ENCODE measurements at places on chromosomes 12 and 14.

DNA sequence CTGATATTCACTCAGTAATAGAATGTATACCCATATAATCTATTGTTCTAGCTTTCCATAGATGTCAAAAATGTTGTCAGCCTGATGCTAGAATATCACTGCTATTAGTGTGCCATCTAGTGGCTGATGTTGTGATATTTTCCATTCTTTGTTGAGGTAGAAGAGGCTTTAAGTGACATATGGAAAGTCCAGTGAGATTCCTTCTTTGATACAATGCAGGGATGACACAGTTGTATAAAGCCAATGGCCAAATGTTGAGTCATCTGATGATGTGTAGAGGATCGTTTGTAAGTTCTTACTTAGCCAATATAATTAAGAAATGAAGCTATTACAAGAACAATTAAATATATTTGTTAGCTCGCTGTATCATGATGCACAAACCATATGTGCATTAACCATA, 58.1 kb upstream of the PCED1B start:
- DNase-seq, result no peak

DNA sequence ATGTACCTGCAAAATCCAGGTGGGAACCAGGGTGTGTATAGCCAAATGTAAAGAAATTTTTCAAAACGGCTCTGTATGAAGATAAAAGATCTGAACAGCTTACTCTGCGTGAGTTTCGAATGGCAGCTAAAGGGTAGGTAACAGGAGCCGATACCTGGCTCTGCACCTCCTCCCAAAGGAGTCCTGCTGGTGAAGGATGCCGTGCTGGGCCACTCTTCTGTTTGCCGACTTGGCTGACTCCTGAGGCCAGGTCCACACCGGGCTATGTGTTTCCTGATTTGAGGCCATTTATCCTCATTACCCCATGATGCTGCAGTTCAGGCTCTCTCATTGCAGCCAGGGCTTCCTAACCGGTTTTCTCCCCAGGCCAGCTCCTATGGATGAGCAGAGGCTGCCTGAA, 244.6 kb downstream of the SLC41A2 start:
- DNase-seq, result no peak

DNA sequence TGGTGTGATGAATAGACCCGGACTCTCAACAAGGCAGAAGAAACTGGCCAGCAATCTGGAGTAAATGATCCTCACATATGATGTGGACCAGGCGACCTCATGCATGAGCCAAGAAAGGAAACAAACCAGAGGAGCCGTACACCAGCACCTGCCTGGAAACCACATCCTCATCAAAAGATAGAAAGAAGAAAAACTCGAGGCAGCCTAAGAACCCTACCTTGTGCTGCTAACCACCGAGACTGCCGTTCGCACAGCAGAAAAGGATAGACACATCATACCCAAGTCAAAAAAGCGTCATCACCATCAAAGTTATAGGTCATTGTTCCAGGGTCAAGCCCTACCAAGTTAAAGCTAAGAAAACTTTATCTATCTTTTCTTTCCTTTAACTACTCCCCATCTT, 66.7 kb downstream of the RESF1 start:
- DNase-seq, result no peak

DNA sequence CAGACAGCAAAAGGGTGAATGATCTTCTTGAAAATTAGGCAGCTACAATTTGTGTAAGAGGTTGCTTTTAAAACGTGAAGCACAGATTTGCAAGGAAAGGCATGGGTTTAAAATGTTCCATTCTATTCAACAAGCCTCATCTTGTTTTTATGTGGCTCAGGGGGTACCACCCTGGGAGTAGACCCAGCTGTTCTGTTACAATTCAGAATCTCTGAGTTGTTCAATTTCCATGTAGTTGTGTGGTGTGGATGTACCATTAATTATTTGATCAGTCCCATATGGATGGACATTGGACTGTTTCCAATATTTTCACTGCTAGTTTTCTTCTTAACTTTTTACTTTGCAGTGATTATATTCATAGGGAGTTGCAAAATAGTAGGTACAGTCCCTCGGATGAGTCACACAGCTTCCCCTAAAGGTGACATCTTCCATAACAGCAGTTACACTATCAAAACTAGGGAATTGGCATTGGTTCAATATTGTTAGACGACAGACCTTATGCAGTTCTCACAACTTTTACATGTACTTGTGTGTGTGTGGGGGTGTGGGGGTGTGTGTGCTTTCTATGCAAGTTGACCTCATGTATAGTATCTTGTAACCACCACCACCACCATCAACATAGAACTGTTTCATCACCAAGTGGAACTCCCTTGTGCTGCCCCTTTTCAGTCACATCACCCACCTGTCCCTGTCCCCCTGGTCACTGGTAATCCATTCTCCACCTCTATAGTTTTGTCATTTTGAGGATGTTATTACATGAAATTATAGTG, 59.0 kb upstream of the CAPRIN2 start:
- no peak for DNase-seq

GRCh38 chr14:92215579-92215978, 93.8 kb downstream of the CPSF2 start:
- no peak for DNase-seq

DNA sequence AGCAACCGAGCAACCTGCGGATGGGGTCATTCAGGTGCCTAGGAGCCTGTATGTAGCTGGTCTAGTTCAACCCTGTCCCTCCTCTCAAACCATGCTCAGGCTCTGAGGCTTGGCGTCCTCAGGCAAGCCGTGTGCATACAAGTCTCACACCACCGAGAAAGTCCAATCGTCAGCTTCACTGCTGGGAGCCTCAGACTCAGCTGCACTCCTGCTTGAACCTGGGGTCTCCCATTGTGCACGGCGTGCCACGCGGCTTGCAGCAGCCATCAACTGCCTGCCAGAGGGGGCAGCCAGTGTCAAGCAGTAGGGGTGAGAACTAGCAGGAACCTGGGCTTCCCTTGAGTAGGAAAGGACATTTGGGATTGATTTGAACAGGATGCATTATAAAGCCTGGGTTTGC, 1064.6 kb downstream of the BCL11B start:
- no peak for DNase-seq

DNA sequence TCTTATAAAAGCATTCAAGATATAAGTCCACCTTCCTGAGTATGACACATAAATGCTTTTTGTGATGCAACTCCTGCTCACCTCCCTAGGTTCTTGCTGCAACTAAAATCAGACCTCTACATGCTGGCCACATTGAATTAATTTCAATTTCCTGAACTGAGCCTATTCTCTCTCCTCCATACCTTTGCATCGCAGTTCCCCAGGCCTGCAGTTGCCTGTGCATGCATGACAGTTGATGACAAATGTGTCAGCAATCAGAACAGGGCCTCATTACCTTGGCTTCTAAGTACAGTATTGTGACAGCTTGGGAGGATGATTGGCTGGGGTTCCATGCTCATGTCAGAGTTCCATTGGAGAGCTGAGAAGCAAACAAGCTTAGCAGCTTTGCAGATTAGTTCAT, 3.9 kb upstream of the TM7SF3 start:
- DNase-seq, result no peak

GRCh38 chr12:509500-509899, 49.8 kb downstream of the B4GALNT3 start:
- DNase-seq, result no peak

DNA sequence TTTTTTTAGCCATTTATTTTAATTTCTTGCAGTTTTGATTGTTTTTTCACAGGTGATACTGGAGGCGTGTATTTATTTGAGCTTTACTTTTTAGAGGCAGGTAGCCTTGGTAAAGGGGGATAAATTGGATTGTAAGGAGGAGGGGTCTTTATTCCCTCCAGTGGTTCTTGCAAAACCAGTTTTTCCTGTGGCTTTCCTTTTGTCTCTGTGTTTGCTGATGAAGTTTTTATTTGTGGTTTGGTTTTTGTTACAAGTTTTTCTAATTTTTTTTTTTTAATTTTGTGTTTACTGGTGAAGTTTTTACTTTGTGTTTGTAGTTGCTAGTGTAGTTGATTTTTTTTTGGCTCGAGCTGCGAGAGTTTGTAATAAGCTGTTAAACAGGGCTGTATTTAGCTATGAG, 278.5 kb downstream of the PRKD1 start:
- DNase-seq, result no peak

GRCh38 chr14:32020882-32021281, 56.2 kb upstream of the ARHGAP5 start:
- no peak for DNase-seq

GRCh38 chr12:76480796-76481195, 78.8 kb downstream of the OSBPL8 start:
- no peak for DNase-seq

GRCh38 chr12:53825246-53826081, 73.7 kb upstream of the CISTR start:
- no peak for DNase-seq

GRCh38 chr12:105600911-105601545, 270.5 kb downstream of the C12orf75 start:
- DNase-seq, result no peak

DNA sequence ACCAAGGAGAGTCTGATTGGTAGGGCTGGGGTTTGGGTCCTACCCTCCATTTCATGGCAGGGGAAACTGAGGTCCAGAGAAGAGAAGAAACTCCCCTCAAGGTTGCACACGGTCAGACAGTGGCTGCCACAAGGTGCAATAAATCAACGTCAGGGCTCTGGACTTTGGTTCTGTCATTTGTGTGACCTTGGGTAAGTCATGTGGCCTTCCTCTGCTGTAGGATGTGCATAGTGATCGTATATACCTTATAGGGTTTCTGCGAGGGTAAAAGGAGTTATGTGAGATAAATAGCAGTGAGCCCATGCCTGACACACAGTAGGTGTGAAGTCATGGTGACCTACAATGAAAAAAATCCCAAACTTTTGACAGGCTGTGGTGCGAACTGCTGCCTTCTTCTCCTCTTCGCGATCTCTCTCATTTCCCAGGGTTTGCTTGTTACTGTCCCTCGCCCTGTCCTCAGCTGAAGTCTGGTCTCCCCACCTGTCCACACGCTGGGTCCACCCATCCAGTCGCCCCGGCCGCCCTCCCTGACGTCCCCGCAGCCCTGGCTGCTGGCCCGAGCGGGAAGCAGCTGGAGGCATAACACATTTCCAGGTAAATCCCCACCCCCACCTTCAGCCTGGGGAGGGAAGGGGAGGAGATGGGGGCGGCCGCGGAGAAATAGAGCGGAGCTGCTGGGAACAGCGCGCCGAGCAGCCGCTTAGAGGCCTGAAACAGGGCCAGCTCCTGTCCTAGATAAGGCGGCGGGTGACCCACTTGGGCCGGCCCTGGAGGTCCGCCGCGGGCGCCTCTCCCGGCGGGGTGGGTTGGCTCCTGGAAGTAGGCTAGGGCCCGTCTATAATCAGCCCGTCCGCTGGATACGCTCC, 1.8 kb upstream of the FAM222A start:
- no peak for DNase-seq

GRCh38 chr14:73759183-73759713, 45.1 kb upstream of the PNMA1 start:
- peak; percentile 70 for DNase-seq

GRCh38 chr12:62331306-62331705, 71.1 kb downstream of the USP15 start:
- no peak for DNase-seq

Data from dorsolateral prefrontal cortex (tissue), 122 donors.